ENCODE measurements at places on chromosomes 12 and 14. TPM values are rescaled to one million over a fixed set of nuclear protein-coding genes. Genes with fewer than 3 reads are reported as not detected.

Gene PCNX1
- total RNA-seq: 52.2 TPM

Gene MYH6
- total RNA-seq: not detected

Gene GZMB
- 0.74 TPM for total RNA-seq

Gene CYP46A1
- total RNA-seq: 0.76 TPM

Gene MMP19
- 2.3 TPM for total RNA-seq

Data from HCT116 (cell line).